Dermis microvascular lymphatic vessel endothelial cell (primary cell): ENCODE measurements at places on chromosomes 4 and X.
A peak's percentile ranks its signal among the peaks of the same experiment; 100 is the strongest.

DNA sequence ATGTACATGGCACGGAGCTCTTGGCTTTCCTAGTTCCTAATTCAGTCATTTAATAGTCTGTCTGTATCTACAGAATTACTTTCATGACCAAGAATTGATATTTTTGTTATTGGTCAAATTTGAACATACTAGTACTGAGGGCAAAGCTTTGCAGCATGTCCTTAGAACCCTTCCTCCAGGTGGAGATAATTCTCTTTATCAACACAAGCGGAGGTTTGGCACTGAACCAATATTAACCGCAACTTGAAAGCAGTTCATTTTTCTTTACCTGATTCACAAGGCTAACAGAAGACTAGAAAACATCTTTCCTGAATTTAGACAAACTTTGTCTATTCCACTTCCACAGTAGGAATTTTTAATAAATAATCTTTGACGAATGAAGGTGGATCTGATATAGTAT is 73.8 kb downstream of the TACR3 start:
- DNase-seq: no peak

- DNase-seq: no peak
Observed at GRCh38 chr4:77127215-77127614, 29.8 kb upstream of the CCNG2 start.

GRCh38 chr4:29309050-29309449 is 1411.1 kb upstream of the PCDH7 start:
- DNase-seq: peak; percentile 79

- no peak for DNase-seq
Observed at GRCh38 chr4:76581077-76581962, 146.3 kb downstream of the SHROOM3 start.

DNA sequence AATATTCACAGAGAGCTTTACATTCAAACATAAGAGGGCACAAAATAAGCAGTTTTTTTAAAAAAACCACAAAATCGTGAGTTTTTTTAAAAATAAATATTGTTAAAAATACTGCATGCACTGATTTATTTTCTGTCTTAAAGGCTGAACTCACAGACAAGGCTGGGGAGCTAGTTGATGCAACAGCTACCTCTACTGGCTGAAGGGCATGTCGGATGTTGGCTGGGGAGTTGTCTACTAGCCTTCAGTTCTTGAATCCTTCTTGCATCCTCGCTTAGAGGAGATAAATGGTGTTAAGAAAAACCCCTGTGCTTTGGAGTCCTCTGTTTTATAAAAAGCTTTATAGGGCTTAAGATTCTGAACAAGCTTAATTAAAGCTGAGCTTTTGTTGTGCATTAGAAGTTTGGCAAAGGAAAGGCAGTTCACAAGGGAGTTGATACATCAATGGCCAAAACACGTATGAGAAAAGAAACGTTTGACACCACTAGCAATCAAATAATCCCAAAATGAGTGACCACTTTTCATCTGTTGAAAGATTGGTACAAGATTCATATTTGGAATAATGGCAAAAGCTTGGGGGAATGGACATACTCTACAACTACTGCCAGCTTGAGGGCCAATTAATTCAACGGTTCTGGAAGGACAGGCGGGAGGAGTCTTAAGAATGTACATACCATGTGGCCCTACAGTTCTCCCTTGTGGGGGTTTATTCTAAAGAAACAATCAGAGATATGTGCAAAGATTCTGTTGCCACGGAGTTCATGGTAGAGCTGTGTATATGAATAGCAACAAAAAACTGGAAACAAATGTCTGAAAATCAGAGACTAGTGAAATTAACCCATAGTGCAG is 94.7 kb downstream of the SEL1L3 start:
- DNase-seq: peak; percentile 79

DNA sequence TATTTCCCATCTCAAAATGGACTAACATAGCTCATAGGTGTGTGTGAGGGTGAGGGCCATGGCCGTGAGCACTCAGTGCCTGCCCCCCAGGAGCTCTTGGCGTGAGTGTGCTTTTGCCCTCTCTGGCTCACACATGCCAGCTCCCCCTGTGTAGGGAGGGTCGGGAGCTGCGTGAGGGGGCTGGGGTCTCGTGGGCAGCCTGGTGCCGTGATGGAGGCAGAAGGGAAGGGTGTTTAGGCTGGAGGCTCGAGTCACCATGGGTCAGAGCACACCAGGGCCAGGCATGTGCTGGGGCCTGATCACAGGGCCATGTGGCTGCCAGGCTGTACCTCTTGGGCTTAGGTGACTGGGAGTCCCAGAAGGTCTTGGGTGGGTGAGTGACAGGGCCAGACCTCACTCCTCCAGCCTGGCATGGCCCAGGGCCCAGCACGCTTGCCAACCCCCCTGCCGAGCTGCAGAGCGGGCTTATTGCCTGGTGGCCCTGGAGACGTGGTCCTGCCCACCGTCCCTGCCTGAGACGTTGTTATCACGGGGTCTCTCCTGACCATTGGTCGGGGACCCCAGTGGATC is 44.0 kb downstream of the ADRA2C start:
- no peak for DNase-seq
